ENCODE measurements at places on chromosomes 11 and 22.
A peak's percentile ranks its signal among the peaks of the same experiment; 100 is the strongest.

DNA sequence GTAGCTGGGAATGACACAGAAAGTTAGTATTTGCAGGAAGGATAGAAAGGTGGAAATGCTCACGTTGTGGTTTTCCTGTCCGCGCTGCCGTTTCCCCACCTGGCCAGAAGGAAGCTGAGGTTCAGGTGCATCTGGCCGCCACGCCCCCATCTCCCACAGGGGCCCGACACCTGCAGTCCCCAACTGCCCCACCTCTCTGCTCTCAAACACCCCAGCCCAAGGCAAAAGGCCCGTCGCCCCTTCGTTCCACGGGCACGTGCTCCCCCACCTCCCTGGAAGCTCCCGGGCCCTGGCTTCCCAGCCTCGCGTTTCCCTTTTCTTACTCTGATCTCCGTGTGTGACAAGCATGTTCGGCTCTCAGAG is 985.1 kb downstream of the BRD1 start:
- DNase-seq, result no peak

DNA sequence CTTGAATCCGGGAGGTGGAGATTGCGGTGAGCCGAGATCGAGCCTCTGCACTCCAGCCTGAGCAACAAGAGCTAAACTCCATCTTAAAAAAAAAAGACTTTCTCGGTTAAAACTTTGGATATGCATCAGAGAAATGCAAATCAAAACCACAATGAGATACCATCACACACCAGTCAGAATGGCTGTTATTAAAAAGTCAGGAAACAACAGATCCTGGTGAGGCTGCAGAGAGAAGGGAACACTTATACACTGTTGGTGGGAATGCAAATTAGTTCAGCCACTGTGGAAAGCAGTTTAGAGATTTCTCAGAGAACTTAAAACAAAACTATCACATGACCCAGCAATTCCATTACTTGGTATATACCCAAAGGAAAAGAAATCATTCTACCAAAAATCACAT is 619.4 kb upstream of the KIRREL3 start:
- DNase-seq, result no peak

GRCh38 chr11:8017894-8018483 is 30.9 kb downstream of the EIF3F start:
- DNase-seq, result no peak

DNA sequence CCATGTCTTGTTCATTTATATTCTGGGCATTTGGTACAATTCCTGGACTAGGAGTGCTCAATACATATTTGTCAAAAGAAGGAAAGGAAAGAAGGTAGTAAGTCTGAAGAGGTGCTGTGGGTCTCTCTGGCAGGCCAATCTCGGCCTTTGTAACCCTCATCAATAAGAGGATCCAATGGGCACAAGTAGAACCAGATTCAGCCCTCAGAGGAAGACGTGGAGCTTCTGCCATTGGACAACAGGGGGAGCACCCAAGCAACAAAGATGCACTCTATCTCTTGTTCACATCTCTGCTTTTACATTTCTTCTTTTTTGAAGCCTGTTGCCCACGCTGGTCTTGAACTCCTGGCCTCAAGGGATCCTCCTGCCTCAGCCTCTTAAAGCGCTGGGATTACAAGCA is 2.2 kb upstream of the VPS11 start:
- peak; percentile 21 for DNase-seq

DNA sequence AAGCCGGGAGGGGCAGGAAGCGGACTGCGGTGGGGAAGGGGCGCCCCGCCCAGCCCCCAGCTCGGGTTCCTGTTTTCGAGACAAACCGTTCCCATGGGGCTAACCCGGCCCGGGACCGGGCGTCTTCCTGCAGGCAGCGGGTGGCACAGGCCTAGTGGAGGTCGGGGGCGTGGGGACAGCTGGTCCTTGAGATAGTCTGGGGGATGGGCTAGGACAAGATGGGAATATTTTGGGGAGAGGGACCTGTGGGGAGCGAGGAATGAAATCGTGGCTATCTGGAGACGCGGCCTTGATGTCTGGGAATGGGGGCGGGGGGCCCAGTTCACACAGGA is 1.2 kb upstream of the RASGRP2 start:
- DNase-seq, result peak; percentile 67

DNA sequence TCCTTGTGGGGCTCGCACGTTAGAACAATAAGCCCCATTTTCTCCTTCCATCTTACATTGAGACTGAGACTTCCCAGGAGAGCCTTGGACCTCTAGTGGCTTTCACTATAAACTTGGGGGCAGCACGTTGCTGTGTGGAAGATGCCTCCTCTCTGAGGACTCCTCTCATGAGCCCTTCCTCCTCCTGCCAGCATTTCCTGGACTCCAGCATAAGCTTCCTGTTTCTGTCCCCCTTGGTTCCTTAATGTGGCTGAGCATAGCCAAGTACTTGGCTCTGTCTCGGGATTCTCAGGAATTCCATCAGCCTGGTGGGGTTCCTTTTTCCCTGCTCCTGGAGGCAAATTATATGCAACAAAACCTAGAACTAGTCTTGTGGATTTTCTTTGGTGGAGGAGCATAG is 38.8 kb upstream of the UBASH3B start:
- no peak for DNase-seq

DNA sequence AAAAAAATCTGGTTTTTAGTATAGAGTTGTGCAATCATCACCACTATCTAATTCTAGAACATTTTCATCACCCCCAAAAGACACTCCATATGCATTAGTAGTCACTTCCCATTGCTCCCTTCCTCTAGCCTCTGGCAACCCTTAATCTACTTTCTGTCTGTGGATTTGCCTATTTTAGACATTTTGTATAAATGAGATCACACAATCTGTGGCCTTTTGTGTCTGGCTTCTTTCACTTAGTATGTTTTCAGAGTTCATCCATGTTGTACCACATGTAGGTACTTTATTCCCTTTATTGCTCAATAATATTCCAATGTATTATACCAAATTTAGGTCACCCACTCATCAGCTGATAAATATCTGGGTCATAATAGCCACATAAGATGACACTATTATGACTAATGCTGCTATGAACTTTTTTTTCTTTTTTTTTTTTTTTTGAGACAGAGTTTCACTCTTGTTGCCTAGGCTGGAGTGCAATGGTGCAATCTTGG is 67.5 kb upstream of the SCUBE2 start:
- no peak for DNase-seq

GRCh38 chr22:31097941-31098631 is 9.3 kb downstream of the SELENOM start:
- no peak for DNase-seq

- no peak for DNase-seq
Measured at GRCh38 chr11:103862094-103862801, 174.2 kb upstream of the DDI1 start.

DNA sequence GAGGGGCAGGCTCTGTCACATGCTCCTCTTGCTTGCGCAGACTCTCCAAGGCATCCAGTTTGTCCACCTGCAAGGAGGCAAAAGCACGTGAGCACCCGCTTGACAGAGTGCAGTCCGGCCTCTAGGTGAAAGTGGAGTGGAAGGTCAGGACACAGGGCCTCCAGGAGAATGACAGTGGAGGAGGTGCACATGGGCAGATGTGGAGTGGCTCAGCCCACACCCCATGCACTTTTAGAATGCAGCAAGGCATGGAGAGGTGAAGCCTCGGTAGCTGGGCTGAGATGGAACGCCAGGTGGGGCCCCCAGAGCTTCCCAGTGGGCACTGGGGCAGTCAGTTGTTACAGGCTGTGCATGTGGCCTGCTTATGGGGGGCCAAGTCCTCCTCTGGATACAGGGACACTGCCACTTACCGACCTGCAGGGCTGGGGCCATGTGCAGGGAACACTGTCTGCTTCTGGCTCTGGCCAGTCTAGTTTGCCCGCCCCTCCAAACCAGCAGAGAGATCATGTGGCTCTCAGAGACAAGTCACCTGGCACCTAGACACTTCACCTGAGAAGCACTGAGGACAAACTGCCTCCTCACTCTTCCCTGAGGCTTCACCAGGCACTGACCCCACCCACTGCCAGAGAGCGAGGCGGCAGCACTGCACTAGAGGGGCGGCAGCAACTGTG is 2.3 kb upstream of the SLC25A1 start:
- no peak for DNase-seq

GRCh38 chr22:48858121-48858520 is 969.6 kb downstream of the BRD1 start:
- DNase-seq, result no peak

DNA sequence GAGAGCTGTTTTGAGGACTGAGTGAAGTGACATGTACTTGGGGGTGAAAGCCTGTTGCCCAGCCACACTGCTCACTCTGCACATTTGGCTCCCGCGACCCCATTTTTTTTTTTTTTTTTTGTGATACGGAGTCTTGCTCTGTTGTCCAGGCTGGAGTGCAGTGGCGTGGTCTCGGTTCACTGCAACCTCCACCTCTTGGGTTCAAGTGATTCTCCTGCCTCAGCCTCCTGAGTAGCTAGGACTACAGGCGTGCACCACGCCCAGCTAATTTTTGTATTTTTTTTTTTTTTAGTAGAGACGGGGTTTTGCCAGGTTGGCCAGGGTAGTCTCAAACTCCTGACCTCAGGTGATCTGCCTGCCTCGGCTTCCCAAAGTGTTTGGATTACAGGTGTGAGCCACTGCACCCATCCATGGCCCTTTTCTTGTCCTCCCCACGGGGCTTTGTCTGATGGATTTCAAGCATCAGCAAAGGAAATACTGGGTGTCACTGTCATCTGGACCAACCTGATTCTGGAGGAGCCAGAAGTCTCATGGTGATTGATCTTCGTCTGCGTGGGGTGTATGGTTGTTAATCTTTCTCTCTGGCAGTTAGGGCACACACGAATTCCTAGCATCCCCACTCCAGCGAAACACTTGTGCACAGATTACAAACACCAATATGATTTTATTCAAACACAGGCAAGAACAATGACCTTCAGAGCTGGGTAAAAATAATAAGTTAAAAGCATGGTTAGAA is 3.4 kb upstream of the UCP3 start:
- no peak for DNase-seq

GRCh38 chr11:112042161-112042960 is 17.2 kb downstream of the DLAT start:
- no peak for DNase-seq

Measured in T follicular helper cell (primary cell).